ENCODE measurements at places on chromosomes 2 and 18. TPM values are rescaled to one million over a fixed set of nuclear protein-coding genes. Genes with fewer than 3 reads are reported as not detected.

DNA sequence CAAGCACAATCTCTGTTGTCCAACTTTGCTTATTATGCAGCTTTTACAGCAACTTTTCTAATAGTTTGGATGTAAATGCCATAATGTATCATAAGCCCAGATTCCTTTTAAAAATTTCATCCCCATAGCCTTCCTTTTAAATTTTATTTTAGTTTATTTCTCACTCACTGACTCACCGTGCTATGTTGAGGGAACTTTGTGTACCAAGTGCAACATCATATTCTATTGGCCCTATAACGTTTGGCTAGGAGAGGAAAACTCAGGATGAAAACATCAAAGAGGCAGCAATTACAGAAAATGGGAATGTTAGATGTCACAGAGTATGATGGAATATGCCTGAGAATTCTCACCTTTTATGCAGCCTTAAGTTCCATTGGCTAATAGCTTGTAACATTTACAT, 135.5 kb downstream of the LCLAT1 start:
- no peak overlapping the region for H3K4me3 ChIP-seq
- H3K27me3 ChIP-seq = no peaks in the 10 kb centered on the region
- H3K36me3 ChIP-seq = no peaks in the 10 kb centered on the region
- no peak overlapping the region for H3K27ac ChIP-seq

The RAB27B gene
- total RNA-seq = 13.3 TPM

DNA sequence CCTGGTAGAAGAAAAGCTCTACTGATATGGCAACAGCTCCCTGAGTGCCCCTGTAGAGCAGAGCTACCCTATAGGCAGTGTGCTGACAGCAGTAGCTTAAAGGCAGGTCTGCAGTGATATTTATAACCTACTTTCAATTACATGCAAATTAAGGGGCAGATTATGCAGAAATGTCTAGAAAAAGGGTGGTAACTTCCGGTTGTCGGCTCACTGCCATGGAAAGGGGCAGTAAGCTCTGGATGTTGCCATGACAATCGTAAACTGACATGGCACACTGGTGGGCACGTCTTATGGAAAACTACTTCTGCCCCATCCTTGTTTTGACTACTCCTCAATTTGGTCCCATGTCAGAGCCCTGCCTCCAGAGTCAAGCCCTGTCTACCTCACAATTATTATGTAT, 2.9 kb upstream of the TYMS start:
- H3K4me3 ChIP-seq = no peak overlapping the region
- no peaks in the 10 kb centered on the region for H3K36me3 ChIP-seq
- H3K27me3 ChIP-seq = no peaks in the 10 kb centered on the region
- H3K27ac ChIP-seq = no peak overlapping the region
- no peak for DNase-seq

DNA sequence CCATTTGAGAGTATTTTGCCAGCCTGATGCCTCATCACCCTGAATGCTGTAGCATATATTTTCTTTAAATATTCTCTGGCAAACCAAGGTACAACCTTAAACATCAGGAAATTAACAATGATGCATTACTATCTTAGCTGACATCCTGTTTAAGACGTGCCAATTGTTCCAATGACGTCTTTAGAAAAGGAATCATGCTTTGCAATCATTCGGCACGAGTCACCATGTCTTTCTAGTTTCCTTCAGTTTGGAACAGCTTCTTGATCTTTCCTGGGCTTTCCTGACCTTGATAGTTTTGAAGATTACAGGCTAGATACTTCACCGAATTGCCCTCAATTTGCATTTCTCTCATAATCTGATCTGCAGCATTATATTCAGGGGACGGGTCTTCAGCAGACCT, 88.2 kb upstream of the GLI2 start:
- no peaks in the 10 kb centered on the region for H3K4me1 ChIP-seq
- no peaks in the 10 kb centered on the region for H3K36me3 ChIP-seq
- H3K27me3 ChIP-seq = no peaks in the 10 kb centered on the region

DNA sequence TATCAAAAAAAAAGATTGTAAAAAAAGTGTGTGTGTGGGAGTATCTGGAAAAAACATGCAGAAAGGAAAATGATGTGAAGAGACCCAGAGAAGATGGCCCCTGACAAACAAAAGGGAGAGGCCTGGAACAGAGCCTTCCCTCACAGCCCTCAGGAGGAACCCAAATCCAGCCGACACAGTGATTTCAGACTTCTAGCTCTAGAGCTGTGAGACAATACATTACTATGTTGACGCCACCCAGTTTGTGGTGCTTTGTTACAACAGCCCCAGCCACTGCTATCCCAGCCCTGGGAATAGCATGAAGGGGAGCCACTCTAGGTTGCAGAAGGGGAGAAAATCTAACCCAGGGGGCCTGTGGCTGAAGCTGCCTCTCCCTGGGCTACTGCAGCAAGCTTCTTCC, 59.0 kb upstream of the ZBTB7C start:
- no peak for DNase-seq
- no peaks in the 10 kb centered on the region for H3K4me1 ChIP-seq
- H3K36me3 ChIP-seq = no peaks in the 10 kb centered on the region

The TUBB6 gene
- total RNA-seq = 163 TPM

DNA sequence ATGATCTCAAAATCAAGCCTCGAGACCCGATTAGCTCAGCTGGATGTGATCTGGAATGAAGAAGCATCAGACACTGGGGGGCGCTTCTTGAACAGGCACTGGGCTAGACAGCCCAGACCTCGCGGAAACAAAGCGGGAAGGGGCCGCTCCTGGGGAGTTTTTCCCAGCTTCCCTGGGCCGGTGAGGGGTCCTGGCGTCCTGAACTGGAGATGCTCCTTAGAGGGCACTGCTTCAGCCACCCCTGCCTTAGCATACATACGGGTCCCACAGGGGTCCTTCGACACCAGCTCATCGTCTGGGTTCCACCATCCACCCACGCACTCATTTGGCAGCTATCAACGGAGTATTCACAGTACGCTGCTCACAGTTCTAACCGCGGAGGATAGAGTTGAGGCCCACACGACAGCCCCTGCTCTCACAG, 146.7 kb downstream of the TSN start:
- H3K27me3 ChIP-seq = no peaks in the 10 kb centered on the region
- H3K4me3 ChIP-seq = no peak overlapping the region
- H3K4me1 ChIP-seq = peaks cover 10% of the 10 kb centered on the region
- no peak overlapping the region for H3K27ac ChIP-seq
